H9 (cell line): ENCODE measurements at places on chromosomes 5 and 9. TPM values are rescaled to one million over a fixed set of nuclear protein-coding genes. Genes with fewer than 3 reads are reported as not detected.

The C9orf85 gene
- total RNA-seq, result 14.1 and 14.4 TPM in 2 replicates

The GNPDA1 gene
- total RNA-seq, result 66.8 and 68.4 TPM in 2 replicates

The FAM81B gene
- not detected in 2 replicates for total RNA-seq

The SLC28A3 gene
- total RNA-seq, result not detected in 2 replicates

DNA sequence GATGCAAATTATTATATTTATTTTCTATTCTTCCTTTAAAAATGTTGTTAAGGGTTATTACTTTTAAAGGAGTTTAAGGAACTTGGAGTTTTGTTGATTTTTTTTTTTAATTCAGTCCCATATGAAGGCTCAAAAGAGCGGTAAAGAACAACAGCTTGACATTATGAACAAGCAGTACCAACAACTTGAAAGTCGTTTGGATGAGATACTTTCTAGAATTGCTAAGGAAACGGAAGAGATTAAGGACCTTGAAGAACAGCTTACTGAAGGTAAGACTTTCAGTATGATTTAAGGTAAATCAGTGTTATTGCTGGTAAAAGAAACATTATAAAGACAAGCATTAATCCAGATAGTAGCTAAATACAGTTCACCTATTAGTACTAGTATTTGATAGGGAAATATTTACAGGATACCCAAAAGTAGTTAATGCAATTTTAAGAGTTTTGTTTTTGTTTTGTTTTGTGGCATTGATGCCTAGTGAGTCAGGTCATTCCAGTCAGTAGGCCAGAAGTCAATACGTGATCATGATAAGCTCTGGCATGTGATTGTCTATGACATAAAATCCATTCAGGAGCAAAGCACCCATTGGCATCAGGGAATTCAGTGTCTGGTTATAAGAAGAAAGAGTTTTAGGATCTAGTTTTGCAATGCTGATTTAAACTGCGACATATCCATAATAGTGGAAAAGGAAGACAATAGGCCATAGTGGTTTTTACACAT lies 49.2 kb downstream of the CNTRL start:
- DNase-seq, result no peak

DNA sequence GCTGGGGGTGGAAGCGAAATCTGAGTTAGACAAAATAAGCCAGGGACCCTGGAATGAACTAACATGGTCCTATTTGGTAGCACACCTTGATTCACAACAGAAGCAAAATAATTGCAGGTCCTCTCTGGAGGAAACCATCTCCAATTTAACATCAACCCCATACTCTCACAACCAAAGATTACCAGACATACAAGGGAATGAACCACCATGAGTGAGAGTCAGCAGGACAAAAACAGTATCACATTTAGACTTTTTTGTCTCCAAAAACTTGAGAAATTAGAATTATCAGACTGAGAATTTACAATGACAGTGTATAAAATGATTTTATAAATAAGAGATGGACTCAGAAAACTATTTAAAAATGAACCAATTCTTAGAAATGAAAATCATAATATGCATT lies 21.1 kb downstream of the PPP1R2B start:
- DNase-seq, result no peak

- DNase-seq, result no peak
Observed at GRCh38 chr5:14161825-14162556, 18.8 kb downstream of the TRIO start.

DNA sequence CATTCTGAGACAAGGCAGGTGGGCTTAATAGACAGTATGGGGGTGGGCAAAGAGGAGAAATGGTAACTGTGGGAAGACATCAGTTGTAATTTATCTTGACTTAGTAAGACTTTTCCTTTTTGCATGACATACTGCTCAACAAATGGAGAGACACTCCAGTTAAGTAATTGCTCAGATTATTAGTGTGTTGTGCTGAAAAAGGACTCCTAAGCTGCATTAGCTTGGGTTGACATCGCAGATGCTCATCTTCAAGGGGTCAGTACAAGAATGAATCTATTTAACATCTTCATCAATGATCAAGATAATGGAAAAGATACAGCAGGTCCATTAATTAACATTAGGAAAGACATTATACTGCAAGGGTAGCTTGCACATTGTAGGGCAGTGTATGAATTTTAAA lies 181.1 kb upstream of the ELAVL2 start:
- no peak for DNase-seq

DNA sequence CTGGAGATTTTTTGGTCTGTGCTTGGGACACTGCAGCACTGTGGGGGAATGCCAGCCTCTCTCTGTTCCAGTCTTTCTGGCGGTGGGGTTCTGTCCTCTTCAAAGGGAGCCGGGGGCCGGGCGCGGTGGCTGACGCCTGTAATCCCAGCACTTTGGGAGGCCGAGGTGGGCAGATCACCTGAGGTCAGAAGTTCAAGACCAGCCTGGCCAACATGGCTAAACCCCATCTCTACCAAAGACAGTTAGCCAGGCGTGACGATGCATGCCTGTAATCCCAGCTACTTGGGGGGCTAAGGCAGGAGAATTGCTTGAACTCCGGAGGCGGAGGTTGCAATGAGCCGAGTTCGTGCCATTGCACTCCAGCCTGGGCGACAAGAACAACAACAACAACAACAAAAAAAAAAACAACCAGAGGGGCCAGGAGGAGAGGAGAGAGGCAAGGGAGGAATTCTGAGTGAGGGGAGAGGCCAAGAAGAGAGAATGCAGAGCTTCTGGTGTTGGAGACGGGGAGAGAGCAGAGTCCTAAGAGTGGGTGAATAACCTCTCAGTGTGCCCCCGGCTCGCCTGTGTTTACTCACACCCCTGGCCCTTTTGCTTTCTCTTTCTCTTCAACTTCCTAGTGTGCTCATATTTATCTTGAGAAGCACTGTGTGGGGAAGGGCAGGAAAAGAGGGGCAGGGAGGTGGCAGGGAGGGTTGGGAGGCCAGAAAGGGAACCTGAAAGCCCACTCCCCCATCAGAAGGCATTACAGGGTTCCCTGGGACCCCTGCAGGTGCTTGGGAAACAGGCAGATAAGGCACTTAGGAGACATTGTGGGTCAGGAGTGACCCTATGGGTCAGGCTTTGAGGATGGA lies 3.2 kb upstream of the SET start:
- DNase-seq, result no peak

- no peak for DNase-seq
Observed at GRCh38 chr5:149672701-149673476, 57.2 kb upstream of the PPARGC1B start.

- no peak for DNase-seq
Observed at GRCh38 chr9:100211476-100211875, 112.4 kb downstream of the INVS start.

DNA sequence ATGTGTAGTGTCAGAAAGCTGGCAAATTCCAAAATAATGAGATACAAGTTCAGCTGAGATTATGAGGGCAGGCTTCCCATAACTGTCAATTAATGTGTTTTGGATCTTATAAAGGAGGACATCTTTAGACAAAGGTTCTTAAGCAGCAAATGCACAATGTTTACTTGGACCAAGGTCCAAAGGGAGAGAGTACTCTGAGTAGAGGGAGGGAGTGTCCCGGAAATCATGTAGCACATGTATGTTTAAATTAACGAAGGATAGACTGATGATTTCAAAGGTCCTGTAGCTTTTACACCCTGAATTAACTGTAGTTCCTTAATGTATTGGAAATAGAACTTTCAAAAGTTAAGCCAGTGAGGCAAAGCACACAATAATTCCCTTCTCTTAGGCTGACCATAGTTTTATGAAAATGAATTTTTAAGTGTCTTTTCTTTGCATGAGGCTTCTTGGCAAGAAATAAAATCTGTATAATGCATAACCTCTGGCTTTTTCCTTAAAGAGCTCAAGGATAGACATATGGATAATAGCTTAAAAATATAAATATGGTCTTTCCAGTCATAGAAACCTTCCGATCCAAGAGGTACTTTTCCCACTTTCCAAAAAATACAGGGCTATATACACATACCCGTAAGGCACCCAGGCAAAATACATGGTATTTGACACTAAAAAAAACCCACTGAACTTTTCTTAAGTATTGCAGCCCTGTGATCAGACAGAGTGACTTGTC lies 93.0 kb downstream of the PCSK5 start:
- no peak for DNase-seq

GRCh38 chr9:14380061-14380836 lies 66.3 kb upstream of the NFIB start:
- DNase-seq, result no peak
